RCC 7860 (cell line): ENCODE measurements at places on chromosomes 13 and 19.

DNA sequence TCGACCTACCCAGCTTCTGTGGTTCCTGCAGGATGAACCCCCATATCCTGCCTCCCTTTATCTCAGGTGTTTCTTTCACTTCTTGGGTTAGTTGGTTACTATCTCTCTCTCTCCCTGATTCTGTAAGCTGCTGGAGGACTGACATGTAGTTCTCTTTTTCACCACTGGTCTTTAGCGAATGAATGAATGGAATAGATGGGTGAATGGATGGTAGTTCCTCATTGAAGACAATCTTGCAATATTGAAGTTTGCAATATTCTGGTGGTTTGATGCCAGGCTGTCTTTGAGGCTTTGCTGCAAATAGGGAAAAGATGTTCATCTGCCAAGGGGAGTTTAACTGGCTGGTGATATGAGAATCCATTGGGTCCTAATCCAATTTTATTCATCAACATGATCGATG lies 120.2 kb downstream of the UBL3 start:
- no peak for DNase-seq

GRCh38 chr13:49444524-49445395 lies 686 bp downstream of the SETDB2 start:
- DNase-seq = peak; percentile 11

DNA sequence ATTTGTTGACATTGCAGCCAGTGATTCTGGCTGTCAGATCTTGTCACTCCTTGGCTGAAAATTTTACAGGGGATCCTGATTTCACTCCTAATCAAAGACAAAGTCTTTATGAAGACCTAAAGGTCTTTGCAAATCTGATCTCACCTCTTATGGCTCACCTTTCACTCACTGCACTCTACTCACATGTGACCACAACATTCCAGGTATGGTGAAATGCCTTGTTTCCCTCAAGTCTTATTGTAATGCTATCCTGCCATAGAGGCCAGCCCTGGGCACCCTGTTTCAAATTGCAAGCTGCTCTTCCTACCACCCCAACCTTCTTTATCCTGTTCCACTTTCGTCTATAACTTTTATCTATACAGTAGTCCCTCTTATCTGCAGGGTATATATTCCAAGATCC lies 200.1 kb downstream of the NDFIP2 start:
- no peak for DNase-seq

- DNase-seq = no peak
These were observed 5.2 kb downstream of the DUXA start for GRCh38 chr19:57161985-57162539.

DNA sequence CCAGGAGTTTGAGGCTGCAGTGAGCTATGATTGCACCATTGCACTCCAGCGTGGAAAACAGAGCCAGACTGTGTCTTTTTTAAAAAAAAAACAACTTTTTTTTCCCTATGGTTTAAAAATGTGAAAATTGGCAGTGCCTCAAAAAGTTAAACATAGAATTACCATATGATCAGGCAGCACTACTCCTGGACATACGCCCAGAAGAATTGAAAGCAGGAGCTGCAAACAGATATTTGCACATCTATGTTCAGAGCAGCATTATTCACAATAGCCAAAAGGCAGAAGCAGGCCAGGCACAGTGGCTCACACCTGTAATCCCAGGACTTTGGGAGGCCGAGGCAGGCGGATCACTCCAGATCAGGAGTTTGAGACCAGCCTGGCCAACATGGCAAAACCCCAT lies 3.8 kb upstream of the RETN start:
- DNase-seq = no peak

DNA sequence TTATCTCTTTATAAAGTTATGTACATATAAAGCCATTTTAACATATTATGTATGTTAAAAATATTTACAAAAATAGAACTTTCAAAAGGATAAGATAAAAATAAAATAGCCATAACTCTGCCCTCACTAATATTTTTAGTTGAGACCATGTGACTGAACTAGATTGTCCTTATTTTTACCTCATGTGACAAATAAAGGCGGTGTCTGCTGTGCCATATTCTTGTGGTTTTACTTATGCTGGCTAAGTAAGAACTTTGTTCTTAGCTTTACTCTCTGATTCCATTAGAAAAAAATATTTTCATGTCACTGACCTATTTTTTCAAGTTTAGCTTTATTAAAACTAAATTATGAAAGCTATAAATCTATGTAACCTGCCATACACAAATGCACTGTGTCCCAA lies 135.6 kb upstream of the TSC22D1 start:
- DNase-seq = no peak

DNA sequence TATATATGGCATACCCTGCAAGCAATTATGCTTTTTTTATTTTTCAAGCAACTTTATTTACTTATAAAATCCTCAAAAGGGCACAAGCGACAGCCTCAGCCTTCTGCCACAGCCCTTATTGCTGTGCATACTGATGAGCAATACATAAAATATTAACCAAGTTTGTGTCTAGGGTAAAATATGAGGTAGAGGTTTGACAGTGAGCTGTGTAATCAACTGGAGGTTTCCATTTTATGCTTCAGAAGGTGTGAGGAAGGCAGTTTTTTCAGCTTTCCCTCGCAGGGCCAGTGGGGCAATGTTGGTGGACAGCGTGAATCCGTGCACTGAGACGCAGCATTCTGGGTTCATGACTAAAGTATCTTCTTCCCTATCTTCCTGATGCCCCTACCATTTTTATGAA lies 310.4 kb downstream of the IRS2 start:
- DNase-seq = no peak

DNA sequence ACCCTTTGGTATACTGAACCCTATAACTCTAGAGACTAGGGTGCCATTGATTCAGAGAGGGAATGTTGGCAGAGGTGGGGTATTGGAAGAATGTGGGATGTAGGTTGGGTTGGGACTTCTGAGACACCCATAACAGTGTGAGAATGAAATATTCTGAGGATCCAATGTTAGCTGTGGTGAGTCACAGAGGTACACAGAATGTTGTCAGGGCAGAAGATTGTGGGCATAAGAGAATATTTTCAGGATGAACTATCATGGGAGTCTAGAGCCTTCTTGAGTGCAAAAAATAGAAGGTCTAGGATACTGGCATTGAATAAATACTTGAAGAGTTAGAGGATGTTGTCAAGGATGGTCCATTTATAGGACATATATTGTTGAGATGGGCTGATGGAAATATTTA lies 9.0 kb downstream of the KLK13 start:
- no peak for DNase-seq

GRCh38 chr19:48878196-48879024 lies 6.2 kb downstream of the PPP1R15A start:
- no peak for DNase-seq
